Iris pigment epithelial cell (primary cell): ENCODE measurements at places on chromosomes 13 and 19.

GRCh38 chr13:44523146-44524015 is 52.7 kb downstream of the TSC22D1 start:
- peak; percentile 94 for DNase-seq

GRCh38 chr13:31427151-31428100 is 227.7 kb downstream of the B3GLCT start:
- no peak for DNase-seq

GRCh38 chr13:93244141-93244917 is 17.7 kb downstream of the GPC6 start:
- peak; percentile 63 for DNase-seq

GRCh38 chr19:10269333-10270179 is 1.4 kb upstream of the ICAM1 start:
- peak; percentile 82 for DNase-seq
